Left ventricle myocardium inferior (tissue), 1 donor: ENCODE measurements at places on chromosomes 2 and 18. TPM values are rescaled to one million over a fixed set of nuclear protein-coding genes. Genes with fewer than 3 reads are reported as not detected.

EVX2 gene
- not detected for total RNA-seq

CABLES1 gene
- 2.7 TPM for total RNA-seq

BOLL gene
- not detected for total RNA-seq

ATOH8 gene
- 23.3 TPM for total RNA-seq

PSME4 gene
- total RNA-seq = 63.6 TPM

TUBB8B gene
- not detected for total RNA-seq

- DNase-seq = peak; percentile 35
Observed at GRCh38 chr2:70115646-70116442, 28.6 kb downstream of the PCBP1 start.

DNA sequence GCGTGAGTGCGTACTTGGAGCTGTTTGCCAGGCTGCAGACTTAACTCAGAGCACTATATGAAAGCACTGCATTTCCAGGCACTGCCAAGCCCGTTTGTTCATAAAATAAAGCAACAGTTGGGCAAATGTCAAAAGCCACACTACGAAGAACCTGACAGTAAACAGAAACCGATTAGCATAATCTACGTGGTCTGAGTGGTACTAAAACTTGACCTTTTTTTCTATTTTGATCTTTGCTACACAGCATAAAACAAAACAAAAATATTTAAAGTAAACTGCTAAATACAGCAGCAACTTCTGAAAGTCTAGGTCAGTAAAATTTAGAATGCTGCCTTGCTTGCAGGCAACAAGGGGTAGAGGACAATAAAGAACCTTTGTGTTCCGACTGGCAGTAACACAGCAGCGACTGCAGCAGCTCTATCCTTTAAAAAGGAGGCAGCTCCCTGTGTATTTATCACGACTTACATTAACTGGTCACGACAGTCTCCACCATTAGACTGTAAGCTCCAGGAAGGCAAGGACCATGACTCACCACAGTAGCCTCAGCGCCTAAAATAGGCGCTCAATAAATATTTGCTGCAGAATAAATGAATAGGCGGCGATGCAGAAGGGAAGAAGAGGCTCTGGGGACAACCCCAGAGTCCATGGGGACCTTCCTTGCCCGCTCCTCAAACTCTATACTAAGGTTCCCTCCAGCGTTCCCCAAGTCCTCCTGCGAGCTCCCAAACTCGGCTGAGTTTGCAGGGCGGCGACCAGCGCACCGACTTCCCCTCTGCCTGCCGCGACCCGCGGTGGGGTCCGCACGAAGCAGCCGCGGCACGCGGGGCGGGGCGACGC lies 902 bp downstream of the SS18 start:
- DNase-seq = no peak

DNA sequence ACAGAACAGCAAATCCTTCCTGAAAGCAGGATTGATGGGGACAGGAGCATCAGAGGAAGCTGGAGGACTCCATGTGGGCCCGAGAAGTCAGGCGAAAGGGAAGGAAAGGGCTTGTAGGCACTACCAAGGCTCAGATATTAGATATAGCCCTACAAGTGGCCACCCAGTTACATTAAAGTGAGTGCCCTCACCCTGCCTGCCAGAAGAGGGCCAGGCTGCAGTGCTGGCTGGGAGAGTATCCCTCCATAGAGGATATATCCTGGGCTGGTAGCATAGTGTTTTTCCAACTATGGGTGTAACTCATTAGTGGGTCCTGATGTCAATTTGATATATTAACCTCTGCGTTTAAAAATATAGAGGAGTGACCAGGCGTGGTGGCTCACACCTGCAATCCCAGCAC lies 285.2 kb downstream of the MYCN start:
- no peak for DNase-seq

- no peak for DNase-seq
Observed at GRCh38 chr18:23099621-23100020, 35.7 kb upstream of the CABLES1 start.

DNA sequence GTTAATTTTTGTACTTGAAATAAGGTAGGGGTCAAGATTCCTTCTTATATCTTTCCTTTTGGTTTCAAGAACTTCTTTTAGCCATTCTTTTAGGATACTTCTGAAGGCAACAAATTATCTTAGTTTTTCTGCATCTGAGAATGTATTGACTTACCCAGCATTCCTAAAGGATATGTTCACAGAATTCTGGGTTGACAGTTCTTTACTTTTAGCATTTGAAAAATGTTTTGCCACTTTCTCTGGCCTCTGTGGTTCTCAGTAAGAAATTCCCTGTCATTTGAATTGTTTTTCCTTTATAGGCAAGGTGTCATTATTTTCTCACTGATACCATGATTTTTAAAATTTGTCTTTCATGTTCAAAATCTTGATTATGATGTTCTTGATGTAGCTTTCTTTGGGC lies 162.4 kb downstream of the GALNT1 start:
- DNase-seq = no peak

- no peak for DNase-seq
Observed at GRCh38 chr2:65662654-65663432, 230.4 kb upstream of the SPRED2 start.

- DNase-seq = no peak
Observed at GRCh38 chr2:54573537-54573919, 117.4 kb downstream of the SPTBN1 start.
